Motor neuron (in vitro differentiated cells): ENCODE measurements at places on chromosomes 7 and 10. TPM values are rescaled to one million over a fixed set of nuclear protein-coding genes. Genes with fewer than 3 reads are reported as not detected.

PRSS37 gene
- total RNA-seq, result 0.47 and 1.2 TPM in 2 replicates

RNF133 gene
- total RNA-seq, result 0.58 and 0.76 TPM in 2 replicates

PAPOLB gene
- 0.36 and 0.67 TPM in 2 replicates for total RNA-seq

UNCX gene
- not detected in 2 replicates for total RNA-seq

GRID1 gene
- 0.19 and 0.28 TPM in 2 replicates for total RNA-seq

HTRA1 gene
- 2.9 and 3.0 TPM in 2 replicates for total RNA-seq

LIPF gene
- total RNA-seq, result not detected in 2 replicates

SPDYE16 gene
- total RNA-seq, result 0.31 TPM in 1 of 2 replicates, not detected in the other

ZNF488 gene
- total RNA-seq, result 0.32 and 0.50 TPM in 2 replicates

FZD1 gene
- 2.6 and 3.1 TPM in 2 replicates for total RNA-seq

NODAL gene
- 0.76 and 1.3 TPM in 2 replicates for total RNA-seq

AGMO gene
- total RNA-seq, result 0.13 TPM in 1 of 2 replicates, not detected in the other
